AG09309 (cell line): ENCODE measurements at places on chromosomes 13 and 19.

GRCh38 chr19:2255112-2255845 is 938 bp downstream of the JSRP1 start:
- DNase-seq, result no peak

- DNase-seq, result no peak
Measured at GRCh38 chr19:45456500-45456815, 11.3 kb upstream of the FOSB start.

DNA sequence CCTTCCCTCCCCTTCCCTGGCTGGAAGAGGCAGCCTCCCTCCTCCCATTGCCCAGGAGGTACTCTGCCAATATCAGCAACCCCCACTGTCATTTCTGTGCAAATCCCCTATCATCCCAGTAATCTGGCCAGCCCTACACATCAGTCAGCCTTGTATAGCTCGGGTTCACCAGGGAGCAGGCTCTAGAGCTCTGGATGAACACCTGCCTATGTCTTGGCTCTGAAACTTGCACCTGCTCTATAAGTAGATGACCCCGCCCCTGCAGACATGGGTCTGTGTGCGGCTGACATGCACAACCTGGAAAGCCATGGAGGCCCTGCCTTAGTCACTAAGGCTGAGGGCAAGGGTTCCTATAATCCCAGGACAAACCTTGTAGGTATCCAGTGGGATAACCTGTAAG is 1042.9 kb downstream of the UQCRFS1 start:
- no peak for DNase-seq

DNA sequence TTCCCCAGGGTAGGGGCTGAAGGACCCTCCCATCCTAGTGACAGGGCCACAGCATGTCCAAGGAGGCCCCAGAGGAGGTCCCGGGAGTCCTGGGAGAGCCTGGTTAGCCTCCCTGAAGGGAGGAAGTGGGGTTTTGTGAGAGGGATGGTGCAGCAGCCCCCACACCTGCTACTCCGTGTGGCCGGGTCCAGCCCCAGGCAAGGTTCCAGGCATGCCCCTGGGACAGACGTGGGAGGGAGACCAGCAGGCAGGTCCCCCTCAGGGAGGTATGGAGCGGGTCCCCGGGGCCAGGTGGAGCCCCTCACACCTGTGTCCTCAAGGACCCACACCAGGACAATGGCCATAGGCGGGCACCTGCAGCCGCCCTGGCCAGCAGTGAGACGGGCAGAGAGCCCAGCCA is 1.9 kb upstream of the F7 start:
- no peak for DNase-seq

DNA sequence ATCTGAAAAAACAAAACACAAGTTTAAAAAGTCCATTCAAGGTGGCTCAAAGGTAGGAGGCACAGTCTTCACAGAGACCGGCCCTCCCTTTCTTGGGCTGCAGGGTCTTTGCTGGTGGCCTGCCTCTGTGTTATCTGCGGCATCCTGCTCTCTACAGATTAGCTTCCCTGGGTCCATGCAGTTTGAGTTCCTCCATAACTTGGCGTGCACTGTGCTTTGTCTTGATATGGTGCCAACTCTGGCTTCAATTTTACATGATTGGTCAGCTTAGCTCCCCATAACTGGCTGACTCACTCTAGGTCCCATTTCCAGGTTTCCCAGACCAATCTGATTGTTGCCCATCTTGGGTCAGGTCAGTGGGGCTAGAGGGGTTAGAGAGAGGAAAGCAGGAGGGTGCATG is 41.8 kb downstream of the TPT1 start:
- no peak for DNase-seq

DNA sequence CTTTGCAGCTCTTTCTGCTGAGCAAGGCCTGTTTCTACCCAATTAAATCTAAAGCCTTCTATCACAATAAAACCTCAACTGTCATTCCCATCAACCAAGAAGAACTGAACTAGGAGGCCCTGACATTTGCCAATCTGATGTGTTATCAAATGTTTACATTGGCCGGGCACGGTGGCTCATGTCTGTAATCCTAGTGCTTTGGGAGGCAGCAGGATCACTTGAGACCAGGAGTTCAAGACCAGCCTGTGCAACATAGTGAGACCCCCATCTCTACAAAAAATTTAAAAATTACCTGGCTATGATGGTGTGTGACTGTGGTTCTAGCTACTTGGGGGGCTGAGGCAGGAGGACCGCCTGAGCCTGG is 2.8 kb upstream of the FBXO17 start:
- DNase-seq, result no peak

DNA sequence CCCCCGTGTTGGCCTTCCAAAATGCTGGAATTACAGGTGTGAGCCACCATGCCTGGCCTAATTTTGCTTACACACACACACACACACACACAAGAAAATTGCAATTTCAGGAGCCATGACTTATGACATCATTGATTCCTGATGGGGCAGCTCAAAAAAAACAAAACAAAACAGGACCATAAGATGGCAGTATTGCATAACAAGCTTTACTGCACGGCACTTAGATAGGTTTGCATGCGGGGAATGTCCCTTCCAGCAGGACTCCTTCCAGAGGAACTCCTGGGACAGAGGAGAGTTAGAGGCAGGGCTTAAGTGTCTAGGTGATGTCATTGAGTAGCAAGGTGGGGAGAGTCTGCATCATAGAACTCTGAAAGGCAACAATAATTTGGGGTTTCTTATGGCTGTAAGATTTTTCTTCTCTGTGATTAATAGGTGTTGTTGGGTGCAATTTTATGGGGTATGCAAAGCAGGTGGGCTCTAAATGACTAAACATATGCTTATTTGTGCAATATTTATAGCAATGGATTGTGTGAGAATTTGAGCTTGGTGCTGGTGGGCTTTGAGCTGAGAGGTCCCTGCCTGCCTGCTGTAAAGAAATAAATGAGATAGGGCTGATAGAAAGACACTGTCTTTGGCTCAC is 9.0 kb upstream of the ACSBG2 start:
- no peak for DNase-seq
